ENCODE measurements at places on chromosomes 5 and 9. TPM values are rescaled to one million over a fixed set of nuclear protein-coding genes. Genes with fewer than 3 reads are reported as not detected.
A peak's percentile ranks its signal among the peaks of the same experiment; 100 is the strongest.

Gene CARD6
- 0.13 TPM for total RNA-seq

Gene CTSV
- 256 TPM for total RNA-seq

Gene TGFBI
- 2.8 TPM for total RNA-seq

Gene ACSL6
- total RNA-seq = 0.73 TPM

Gene SLC25A2
- not detected for total RNA-seq

Gene WDR31
- 9.0 TPM for total RNA-seq

Gene UBE2QL1
- total RNA-seq = 0.08 TPM

- DNase-seq = peak; percentile 84
Measured at GRCh38 chr9:108543251-108543778, 312.5 kb downstream of the ACTL7B start.

DNA sequence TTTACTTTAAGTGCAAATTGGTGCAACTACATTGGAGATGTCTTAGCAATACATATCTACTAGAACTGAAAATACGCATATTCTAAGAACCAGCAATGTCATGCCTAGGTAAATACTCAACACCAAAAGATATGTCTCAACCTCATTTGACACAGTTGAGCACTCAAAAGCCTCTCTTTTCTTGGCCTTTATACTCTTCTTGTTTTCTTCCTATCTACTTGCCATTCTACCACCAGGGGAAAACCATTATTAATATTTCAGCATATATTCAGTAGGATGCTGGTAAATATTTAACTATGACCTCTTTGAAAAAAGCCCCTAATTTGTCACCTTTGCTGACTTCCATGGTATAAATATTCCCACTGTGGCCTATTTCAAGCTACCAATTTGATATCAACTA lies 443.8 kb downstream of the LRRC70 start:
- DNase-seq = no peak

- peak; percentile 82 for DNase-seq
Measured at GRCh38 chr5:137016783-137017324, 482.3 kb downstream of the SPOCK1 start.

DNA sequence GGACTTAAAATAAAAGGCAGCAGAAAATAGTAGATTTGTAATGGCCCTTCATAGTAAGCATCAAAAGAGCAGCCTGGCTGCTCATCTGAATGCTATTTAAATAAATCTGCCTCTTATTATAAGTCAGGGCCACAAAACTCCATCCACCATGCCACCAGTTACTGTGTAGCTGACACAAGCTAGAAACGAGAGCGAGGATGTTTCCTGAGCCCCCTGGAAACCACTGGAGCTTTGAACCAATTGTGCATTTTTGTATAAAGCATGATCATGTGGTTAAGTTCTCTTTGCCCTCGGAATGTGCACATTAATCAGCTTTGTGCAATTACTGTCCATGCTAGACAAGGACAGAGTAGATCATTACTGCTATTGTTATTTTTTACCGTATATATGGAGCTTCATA lies 17.4 kb downstream of the SLC24A2 start:
- no peak for DNase-seq

DNA sequence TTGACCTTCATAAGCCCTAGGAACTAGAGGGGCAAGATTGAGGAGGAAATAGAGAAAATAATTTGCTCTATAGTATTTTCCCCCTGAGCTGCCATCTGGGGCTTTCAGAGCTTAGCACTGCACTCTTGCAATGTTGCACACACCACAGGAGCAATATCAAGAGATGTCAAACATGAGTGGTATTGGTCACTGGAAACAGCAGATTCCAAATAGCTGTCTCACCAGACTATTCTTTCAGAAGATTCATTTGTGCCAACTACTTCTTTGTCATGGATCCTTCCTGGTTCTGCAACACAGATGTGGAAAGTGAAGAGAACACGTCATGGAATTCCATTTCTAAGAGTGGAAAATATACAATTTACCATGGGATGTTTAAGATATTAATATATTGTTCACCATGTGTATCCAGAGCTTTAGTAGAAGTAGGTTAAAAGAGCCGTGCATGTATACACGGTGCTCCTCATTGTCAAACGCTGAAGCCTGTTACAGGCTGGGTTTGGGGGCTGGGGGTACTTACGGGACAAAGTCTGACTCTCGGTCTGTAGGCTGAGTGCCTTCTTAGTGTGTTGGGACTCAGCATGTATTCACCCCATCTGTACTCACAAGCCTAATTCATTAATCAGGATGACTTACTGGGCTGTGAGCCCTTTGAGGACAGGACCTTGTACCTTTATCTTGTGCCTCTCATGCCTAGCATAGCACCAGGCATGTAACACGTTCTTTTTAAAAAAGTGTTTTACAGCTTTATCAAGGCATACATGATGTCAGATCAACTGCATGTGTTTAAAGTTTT lies 31.4 kb upstream of the GDNF start:
- DNase-seq = no peak

DNA sequence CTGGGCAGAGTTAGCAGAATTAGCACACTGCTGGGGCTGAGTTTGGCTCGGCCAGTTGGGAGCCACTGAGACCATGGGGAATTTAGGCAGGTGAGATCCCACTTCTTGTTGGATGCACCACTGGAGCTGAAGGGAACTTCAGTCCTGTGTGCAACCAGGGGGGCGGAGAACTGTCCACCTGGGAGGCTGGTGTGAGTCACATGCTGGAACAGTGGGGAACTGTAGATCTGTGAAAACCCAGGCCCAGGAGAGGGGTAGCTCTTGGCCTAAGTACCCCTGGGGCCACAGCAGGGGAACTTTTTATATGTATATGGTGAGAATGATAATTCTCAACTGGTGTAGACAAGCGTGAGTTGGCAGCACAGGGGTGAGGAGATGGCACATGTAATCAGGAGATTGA lies 237.5 kb upstream of the KIF2A start:
- peak; percentile 68 for DNase-seq

DNA sequence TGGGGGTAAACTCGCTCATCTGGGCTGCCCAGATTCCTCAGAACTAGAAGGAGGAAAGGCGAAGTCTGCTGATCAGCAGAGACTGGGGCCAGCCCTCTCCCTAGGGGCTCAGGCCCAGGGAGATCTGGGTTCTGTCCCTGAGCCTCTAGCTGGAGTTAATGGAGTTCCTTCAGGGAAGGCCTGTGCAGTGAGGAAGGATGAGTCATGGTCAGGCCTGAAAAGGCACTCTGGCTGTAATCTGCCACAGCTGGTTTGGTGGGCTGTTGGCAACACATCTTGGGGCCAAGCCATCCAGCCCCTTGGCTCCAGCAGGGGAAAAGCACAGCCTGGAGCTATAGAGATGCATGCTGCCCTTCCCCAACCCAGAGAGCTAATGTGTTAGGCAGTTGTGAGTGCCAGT lies 459.6 kb downstream of the PRELID2 start:
- DNase-seq = no peak

- DNase-seq = no peak
Measured at GRCh38 chr5:138926257-138926656, 51.1 kb upstream of the LRRTM2 start.

DNA sequence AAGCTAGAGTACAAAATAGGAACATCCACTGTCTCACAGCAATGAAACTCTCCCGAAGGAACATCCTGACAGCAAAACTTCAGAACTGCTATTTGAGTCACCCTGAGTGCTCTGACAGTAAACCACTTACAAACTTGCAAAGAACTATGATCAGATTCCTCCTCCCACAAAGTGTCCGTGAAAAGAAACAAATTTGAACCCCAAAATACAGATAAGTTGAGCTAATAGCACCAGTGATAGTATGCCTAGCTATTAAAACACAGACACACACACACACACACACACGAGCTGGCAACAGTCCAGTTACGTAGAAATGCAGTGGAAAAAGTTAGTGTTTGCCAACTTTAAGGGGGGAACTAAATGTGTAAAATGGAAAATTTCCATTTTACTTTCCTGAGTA lies 3.1 kb upstream of the GLIS3 start:
- DNase-seq = no peak

GRCh38 chr9:15606643-15607472 lies 54.0 kb downstream of the CCDC171 start:
- no peak for DNase-seq

DNA sequence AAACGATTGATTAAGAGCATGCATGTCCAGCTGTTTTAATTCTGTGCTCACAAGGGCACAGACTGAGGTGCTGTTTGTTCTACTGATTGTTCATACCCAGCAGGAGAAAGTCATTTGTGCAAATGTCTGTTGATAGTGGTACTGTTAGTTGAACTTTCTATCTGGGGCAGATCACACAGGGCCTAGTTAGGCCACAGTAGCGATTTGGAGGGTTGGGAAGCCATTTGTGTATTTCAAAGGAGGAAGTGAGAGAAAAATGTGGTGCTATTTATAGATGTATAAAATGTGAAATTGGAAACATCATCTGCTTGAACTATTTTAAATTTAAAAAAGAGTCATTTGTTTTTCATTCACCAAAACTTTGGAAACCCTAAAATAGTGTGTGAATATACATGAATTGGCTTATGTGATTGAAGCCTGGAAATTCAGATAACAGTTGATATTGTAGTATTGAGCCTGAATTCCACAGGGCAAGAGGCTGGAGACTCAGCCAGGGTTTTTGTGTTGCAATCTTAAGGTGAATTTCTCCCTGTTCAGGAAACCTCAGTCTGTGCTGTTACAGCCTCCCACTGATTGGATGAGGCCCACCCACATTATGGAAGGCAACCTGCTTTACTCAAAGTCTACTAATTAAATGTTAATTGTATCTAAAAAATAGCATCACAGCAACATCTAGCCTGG lies 162.0 kb upstream of the CDKN2B start:
- DNase-seq = no peak

DNA sequence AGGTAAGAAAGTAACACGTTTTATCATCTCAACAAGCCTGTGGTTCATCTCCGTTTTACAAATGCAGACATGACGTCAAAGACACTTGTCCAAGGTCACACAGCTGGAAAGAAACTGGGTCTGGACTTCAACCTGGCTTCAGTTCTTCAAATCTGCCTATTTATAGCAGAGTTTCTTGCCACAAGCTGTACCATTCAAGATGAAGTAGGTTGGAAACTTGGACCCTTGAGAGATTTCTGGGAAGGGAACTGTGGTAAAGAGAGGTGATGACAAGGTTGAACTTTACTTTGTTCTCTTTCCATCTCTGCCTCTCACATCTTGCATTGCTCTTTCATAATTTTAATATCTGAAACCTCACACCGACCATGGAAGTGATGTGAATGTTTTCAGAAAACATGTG lies 29.9 kb upstream of the DENND1A start:
- no peak for DNase-seq

DNA sequence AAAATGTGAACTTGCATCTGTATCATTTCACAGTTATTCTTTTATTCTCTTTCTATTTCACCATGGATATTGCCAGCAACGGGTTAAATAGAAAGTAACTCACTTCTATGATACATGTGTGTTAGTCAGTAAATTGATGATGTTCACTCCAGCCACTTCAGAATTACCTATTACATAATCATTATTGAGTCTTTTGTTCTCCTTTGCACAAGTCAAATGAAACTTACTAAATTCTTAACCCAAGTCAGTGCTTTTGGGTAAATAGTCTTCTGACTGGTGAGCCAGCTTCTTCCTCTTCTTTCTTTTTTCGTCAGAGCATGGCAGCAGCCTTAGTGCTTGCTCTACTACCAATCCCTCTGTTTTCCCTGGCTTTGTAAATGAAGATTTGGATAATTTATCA lies 344.3 kb downstream of the RAB3C start:
- no peak for DNase-seq

DNA sequence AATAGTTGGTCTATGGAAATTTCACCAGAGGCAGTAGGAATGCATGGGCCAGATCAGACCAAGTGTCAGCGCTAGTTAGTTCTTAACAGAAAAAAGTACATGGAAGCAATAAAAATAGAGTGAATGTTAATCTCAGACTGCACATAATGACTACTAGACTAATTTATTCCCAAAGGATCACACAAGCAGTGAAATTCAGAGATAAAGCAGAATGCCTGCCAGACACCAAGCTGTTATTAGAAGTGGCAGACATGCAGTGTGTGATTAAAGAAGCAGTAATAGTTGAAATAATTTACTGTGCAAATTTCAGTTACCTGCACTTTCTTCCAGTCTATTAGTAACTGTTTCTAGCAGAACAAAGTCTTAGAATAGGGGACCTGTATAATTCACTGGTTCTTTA lies 1024.2 kb downstream of the CDH9 start:
- no peak for DNase-seq

- peak; percentile 85 for DNase-seq
Measured at GRCh38 chr9:7879551-7880245, 80.1 kb upstream of the DMAC1 start.

DNA sequence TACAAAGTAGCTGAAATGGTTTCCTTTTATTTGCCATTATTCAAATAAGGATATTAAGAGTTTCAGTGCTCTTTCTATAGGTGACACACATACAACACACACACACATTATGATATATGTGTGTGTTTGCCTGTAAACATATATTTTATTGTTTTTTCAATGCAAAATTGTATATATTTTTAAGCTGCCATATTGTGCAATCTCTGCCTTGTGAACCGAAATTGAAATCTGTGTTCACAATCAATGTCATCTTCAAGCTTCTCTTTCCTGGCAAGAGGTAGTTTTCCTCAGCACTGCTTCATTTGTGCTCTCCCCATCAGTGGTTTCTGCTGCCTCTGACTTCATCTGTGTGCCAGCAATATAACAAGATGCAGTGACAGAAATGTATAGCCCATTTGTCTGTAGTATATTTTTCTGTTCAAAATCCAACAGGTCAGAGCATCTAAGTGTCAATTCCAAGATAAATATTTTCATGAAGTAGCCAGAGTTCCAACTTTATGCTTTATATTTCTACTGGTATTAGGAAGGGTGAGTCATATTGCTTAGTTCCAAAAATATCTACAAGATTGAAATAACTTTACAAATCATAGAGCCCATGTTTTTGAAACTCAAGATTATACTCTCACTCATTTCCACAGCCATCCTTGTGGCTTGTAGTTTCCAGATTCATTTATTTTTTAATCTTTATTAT lies 1704.8 kb upstream of the CDH9 start:
- no peak for DNase-seq

- DNase-seq = no peak
Measured at GRCh38 chr5:118789366-118789765, 199.0 kb downstream of the DTWD2 start.

DNA sequence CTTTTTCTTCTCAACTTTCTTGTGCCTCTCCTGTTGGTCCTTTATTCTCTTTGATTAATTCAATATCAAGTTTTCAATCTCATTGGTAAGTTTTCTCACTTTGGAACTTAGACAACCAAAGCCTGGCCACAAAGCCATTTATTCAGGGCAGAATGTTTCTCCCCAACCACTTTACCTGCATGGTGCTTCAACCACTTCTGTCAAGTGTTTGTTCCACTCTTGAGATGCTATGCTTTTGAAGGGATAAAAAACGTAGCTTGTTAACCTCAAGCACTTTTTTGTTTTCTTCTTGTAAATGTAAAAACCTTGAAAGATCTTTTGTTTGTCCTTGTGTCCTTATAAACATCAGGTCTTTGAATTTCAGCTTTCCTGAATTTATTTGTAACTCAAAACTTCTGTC lies 966.7 kb downstream of the MAT2B start:
- no peak for DNase-seq

DNA sequence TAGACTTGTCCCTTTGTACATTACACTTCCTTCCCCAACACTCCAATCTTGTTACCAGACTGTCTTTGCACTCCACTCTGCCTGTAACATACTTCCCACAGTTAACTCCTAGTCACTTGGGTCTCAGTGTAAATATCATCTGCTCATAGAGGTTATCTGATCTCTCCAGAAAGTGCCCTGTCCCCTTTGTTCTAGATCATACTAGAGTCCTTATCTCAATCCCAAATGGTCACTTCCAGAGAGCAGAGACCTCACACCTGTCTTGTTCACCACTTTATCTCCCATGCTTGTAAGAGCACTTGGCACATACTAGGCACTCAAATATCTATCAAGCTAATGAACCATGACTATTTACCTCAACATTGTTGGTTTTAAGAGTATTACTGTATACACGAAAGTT lies 30.4 kb downstream of the SETX start:
- no peak for DNase-seq
